ENCODE measurements at places on chromosomes 2 and 18.

DNA sequence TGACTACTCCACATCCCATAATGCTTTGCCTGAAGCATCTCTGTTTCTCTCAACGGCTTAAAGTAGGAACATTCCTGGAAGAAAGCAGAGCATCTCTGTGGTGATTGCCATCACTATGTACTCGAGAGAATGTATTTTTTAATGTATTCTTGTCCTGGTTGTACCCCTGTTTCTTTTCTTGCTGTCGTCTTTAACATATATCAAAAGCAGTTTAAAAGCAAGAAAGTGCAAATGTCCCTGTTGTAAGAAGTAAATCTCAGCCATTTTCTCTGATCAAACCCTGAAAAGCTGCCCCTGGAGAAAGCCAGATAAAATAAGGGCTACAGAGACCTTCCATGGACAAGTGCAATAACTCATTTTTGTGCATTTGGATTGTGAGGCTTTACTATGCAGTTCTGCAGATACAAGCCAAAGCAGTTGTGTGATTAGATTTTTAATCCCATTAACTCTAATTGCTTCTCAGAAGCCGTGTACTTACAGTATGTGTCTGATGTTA is 70.8 kb downstream of the XIRP2 start:
- no peak for DNase-seq

- DNase-seq = no peak
Observed at GRCh38 chr2:14517731-14518130, 114.8 kb upstream of the LRATD1 start.

DNA sequence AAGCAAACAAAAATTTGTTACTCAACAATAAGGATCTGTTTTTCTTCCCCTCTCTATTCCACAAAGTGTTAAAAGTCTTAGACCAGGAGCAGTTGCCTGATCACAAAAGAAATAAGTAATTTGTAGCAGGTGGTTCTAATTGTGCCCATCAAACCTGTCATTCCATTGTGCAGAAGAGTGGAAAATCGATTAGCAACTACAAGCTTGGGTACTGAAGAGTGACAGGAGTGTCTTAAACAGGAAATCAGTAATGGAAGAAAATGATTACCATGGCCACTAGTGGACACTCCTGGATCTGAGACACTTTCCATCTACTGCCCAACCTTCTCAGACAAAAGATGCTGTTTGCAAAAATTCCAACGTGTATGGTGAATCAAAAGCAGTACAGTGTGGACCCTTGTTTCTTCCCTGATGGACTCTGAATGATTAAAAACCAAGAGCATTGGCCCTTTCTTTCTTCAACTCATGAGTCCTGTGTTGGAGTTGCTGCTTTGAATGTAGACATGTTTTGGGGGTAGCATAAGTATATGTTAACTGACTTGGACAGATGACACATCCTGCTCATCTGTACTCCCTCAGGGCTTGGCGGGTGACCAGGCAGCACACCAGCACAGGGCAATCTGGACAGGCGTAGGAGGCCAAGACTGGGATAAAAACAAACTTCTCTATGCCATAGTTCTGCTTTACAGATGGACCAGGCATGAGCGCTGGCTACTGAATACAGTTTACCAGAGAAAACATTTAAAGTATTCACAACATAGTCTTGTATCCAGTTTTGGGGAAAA is 51.9 kb downstream of the PLA2R1 start:
- no peak for DNase-seq

- DNase-seq = no peak
Observed at GRCh38 chr2:38653380-38653714, 12.6 kb upstream of the GALM start.

DNA sequence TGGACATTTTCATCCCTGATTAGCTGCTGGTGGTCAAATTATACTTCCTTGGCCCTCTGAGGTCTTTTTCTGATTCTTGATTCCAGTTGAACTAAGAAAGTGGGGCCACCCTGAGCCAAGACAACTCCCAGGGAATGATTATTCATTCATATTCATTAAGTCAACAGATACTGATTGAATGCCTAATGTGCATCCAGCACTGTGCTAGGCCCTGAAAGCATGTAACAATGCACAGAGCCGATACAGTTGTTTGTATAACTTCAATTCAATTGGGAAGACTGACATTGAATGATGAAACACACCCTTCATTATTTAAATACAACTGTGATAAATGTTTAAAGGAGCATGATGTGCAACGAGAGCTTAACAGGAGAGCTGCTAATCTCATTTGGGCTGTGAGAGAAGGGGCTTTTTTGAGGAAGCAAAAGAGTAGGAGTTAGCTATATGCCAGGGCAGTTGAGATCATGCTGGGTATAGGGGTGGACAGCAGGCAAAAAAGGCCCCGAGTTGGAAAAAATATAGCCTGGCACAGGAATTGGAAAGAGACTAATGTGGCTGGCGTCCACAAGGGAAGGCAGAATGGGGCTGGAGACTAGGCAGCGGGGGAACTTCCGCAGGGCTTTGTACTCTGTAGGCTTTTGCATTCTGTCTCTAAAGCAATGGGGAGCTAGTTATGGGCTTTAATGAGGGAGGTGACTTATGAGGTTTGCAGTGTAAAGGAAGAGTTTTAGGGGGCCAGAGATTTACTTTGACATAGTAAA is 57.2 kb upstream of the ACVR1 start:
- no peak for DNase-seq

DNA sequence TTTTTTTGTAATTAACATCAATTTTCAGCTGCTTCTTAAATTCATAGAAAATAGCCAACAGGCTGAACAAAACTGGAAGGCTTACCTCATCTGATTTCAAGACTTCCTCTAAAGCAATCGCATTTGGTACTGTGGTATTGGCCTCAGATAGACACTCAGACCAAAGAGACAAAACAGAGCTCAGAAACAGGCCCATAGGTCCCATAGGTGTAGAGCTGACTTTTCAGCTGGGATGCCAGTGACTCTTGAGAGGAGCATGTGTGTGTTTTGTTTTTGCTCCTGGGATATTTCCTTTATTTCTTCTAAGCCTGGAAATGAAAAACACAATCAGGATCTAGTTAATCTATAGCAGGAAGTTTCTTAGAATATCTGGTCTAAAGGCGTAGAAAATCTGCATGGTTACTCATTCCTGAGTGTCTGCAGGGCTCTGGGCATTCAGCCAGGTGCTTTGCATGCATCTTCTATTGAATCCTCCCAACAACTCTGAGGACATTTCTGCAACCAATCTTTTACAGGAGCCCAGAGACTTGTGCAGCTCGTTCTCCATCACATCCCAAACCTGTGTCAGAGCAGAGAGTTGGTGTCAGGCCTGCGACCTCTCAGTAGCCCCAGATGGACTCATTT is 190.8 kb downstream of the RTP5 start:
- no peak for DNase-seq

GRCh38 chr18:23307567-23308295 is 145.4 kb upstream of the RIOK3 start:
- no peak for DNase-seq

DNA sequence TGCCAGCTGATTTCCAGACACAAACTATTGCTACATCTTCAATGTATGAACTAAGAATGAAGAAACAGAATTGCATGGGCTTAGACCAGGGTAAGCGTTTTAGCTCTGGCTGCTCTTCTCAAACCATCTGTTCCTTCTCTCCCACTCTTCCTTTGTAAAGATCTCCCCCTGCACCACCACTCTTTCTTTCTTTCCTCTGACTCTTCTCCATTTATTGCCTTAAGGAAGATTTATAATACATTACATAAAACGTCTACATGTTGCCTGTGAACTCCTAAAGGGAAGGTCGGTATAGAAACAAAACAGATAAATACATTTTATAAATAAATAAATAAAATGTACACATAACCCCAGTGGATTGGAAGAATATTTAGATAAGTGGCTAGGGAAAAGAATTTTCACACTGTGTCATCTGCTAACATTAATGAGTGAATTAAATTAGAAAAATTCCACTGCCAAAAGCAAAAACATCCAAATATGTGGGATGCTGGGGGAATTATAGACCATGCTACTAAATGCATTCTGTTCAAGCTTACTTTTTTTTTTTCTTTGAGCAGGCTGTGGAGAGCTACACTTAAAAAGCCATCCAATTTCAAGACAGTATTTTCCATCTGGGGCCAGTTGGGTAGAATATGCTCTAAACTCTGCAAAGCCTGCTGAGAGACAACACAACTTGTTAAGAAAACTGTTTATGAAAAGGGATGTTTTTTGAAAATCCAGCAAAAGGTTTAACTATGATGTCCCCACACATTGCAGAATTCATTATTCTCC is 41.5 kb downstream of the NCKAP5 start:
- DNase-seq = no peak

DNA sequence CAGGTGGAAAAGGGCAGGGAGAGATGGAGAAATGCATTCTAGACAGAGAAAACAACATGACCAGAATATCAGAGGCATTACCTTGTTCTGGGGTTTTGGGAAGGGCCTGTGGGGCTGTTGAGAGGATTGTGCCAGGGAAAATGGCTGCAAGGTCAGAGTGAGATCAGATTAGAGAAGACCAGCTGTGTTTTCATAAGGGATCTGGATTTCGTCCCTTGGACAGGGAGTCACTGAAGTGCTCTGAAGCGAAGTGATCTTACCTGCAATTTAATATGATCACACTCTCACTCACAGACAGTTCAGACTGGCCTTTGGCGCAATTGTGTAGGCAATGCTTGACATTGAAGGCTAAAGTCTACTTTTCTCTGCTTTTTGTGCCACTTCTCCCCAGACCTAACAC is 20.3 kb upstream of the REG3G start:
- DNase-seq = no peak
